Stimulated activated CD4-positive, alpha-beta T cell treated with anti-CD3 and anti-CD28 coated beads, Interleukin-15, amount 100 ng/mL, for 24 hours (primary cell): ENCODE measurements at places on chromosomes 7 and 10.

- DNase-seq = no peak
These were observed 85.9 kb upstream of the AGBL3 start for GRCh38 chr7:134900166-134900982.

DNA sequence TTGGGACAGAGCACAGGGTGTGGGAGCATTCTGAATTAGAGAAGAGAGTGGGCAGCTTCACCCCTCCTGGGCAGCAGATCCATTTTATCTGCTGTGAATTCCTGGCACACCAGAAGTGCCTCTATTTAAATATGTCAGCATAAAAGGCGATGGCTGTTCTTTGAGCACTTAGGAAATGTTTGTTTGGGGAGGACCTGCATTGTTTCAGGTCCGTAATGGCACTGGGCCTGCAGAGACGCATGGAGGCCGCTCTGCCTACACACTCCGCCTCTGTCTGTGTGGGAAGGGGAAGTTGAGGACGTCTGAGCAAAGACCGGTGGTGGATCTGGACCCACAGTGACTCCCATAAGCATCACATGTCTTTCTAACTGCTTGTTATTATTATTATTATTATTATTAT, 253.2 kb downstream of the CAMK1D start:
- no peak for DNase-seq

DNA sequence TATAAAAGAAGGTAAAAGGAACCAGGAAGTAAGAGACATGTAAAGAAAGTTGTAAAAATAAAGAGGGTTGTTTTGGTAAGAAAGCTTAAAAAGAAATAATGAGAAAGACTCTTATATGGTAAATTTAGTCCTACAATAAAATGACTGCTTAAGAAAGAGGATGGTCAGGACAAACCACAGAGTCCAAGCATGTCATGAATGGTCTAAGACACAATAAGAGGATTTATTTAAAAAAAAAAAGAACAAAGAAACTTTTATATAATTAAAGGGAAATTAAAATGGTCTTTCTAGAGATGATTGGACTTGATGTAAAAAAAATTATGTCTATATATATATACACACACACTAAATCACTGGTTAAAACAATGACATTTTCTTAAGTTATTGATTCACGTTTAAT, 18.2 kb downstream of the ATAD1 start:
- DNase-seq = no peak

- DNase-seq = no peak
These were observed 116.6 kb downstream of the NEURL1 start for GRCh38 chr10:103610083-103610472.

DNA sequence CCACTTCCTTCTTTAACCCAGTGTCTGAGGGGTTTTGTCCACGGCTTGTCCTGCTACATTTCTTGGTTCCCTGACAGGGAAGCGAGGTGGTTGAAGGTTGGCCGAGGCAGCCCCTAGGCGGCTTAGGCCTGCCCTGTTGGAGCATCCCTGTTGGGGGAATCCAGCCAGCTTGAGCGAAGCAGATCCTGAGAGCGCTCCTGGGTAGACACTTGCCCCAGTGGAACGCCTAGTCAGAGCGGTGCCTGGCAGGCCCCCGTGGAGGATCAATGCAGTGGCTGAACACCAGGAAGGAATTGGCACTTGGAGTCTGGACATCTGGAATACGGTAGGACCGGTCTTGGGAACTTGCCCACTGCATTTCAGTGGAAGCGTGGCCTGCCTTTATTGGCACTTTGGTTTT, 32.7 kb upstream of the NRF1 start:
- no peak for DNase-seq

DNA sequence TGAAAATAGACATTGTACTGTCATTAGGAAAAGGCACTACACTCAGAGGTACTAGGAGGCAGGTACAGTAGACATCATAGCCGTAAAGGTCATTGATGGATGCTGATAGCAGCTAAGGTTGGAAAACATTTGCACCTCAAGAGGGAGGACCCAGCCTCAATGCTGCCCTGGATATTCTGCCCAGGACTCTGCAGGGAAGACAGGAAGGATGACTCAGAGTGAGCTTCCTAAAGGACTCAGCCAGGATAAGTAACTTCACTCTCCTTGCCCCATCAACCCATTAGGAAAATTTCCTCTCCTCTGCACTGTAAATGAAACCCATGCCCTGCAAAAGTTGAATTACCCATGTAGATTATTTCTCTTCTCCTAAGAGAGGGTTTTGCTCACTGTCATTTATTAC, 617.9 kb upstream of the MKI67 start:
- DNase-seq = no peak

- no peak for DNase-seq
These were observed 258.9 kb upstream of the NPY start for GRCh38 chr7:24025094-24025493.

- DNase-seq = no peak
These were observed 117.9 kb upstream of the KLF6 start for GRCh38 chr10:3902809-3903410.

GRCh38 chr10:86952106-86952505, 5.3 kb downstream of the MMRN2 start:
- DNase-seq = no peak

GRCh38 chr7:3859431-3859830, 558.4 kb downstream of the SDK1 start:
- DNase-seq = no peak

DNA sequence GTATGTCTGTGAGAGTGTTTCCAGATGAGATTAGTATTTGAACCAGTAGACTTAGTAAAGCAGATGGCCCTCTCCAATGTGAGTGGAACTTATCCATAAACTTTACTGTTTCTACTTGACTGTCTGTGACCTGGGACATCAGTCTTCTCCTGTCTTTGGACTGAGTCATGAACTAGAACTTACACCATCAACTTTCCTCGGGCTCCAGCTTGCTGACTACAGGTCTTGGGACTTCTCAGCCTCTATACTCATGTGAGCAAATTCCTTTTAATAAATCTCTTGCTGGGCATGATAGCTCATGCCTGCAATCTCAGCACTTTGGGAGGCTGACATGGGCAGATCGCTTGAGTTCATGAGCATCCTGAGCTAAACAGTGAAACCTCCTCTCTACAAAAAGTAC, 25.7 kb upstream of the WAPL start:
- DNase-seq = no peak

GRCh38 chr10:121631365-121632029, 33.3 kb upstream of the FGFR2 start:
- no peak for DNase-seq

DNA sequence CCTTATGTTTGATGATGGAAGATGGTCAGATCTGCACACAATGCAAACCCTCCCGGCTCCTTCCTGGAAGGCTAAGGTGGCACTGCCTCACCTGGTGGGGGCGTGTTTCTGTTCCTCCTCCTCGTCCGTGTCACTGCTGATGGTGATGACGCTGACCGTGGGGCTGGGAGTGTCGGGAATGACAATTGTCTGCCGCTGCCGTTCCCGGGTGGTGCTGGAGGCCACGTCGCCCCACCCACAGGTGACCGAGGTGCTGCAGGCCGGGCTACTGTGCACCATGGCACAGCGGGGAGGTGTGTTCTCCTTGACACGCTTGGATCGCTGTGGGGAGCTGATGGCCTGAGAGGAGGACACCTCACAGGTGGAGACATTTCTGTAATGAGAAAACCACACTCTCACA, 73.1 kb downstream of the CLEC2L start:
- no peak for DNase-seq

GRCh38 chr7:2525658-2526630, 6.4 kb downstream of the LFNG start:
- DNase-seq = no peak

DNA sequence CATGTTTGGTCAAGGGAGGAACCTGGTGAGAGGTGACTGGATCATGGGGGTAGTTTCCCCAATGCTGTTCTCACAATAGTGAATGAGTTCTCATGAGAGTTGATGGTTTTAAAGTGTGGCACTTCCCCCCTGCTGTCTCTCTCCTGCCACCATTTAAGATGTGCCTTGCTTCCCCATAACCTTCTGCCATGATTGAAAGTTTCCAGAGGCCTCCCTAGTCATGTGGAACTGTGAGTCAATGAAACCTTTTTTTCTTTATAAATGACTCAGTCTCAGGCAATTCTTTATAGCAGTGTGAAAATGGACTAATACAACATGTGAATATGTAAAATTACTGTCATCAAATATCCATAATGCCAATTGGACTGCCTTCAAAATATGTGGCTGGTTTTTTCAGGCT, 165.5 kb upstream of the TARP start:
- peak; percentile 8 for DNase-seq

DNA sequence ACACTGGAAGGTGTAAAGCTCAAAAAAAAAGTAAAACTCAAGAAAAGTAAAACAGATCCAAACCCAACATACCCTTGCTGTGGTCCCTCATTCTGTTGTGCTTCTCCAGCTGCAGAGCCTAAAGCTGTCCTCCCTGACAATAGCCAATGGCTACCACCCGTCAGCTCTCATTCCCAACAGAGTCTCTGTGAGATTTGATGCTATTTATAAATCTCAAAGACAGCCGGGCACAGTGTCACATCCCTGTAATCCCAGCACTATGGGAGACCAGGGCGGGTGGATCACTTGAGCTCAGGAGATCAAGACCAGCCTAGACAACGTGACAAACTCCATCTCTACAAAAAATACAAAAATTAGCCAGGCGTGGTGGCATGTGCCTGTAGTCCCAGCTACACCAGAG, 116.0 kb downstream of the KMT2E start:
- no peak for DNase-seq

DNA sequence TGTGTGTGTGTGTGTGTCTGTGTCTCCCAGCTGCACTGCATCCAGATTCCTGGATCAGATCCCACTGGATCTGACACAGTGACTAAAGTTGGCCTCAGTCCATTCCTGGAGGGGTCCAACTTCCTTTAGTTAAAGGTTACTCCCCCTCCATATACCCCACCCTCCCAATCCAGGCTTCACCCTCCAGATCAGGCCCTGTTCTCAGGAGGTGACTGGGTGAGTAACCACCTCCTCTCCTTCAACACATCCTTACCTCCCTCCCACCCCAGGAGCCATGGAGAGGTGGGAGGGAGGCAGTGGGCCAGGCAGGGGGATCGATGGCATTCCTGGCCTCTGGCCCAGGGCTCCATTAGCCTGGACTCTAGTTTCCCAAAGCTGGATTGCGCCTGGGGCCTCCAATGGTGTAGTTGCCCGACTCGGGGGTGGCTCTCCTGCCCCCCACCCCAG, 11.3 kb downstream of the KCNIP2 start:
- DNase-seq = no peak

DNA sequence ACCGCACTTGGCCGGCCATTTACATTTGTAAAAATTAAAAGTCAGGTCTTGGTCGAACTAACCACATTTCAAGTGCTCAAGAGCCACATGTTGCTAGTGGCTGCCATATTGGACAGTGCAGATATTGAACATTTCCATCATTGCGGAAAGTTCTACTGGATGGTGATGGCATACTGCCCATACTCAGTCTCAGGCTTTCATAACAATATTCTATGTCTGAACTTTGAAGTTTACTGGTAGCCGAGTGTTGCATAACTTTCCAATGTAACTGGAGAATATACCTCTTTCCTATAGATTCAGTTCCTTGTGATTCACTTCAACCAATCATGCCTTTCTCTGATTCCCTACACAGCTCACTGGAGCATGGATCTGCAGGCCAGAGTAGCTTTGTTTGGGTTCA, 43.7 kb downstream of the PSMC2 start:
- no peak for DNase-seq
